HepG2 (cell line): ENCODE measurements at places on chromosomes 13 and 19.

DNA sequence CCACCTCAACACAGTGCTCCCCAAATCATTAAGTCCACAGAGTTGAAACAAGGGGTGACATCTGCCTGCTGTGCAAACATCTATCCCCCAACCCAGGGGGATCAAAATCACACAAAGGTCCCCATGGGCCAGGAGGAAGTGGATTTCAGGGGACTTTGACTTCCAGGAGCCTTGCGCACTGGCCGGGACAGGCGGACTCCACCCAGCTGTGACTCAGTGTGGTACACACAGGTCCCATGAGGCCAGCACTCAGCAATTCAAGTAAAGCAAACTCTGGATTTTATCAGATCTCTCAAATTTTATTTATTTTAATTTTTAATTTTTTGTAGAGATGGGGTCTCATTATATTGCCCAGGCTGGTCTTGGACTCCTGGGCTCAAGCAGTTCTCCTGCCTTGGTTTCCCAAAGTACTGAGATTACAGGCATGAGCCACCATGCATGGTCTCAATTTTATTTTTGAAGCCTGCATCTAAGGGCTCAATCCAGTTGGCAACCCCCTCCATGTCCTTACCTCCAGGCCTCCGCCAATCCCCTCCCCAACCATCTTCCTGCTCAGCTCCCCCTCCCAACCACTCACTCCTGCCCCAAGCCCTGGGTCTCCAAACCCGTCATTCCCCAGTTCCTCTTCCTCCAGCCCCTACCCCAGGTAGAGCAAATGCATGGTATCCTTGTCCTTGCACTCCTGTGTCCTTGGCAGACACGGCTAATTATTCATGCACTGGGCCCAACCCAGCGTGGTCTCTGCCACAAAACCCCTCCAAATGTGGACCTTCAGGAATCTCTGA lies 18.2 kb downstream of the ARHGAP33 start:
- DNase-seq = no peak

- DNase-seq = no peak
These were observed 387.6 kb downstream of the SLITRK6 start for GRCh38 chr13:85411591-85411990.

GRCh38 chr13:106357198-106357597 lies 178.3 kb downstream of the EFNB2 start:
- no peak for DNase-seq

DNA sequence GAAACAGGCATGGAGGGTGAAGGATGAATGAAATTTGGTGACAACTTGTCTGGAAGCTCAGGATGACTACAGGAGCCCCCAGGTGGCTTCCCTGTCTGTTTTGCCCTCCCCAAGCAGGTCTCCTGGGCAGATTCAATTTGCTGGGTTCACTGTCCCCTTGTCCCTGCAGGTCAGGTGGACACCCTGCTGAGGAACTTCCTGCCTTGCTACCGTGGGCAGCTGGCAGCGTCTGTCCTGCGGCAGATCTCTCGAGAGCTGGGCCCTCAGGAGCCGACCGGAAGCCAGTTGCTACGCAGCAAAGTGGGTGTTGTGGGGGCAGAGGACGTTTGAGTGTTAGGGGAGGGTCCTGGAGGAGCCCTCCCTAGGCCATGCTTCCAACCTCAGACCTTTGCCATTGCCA lies 19.1 kb downstream of the PGLS start:
- peak; percentile 39 for DNase-seq

GRCh38 chr13:21825186-21825585 lies 154.3 kb downstream of the FGF9 start:
- peak; percentile 54 for DNase-seq

- no peak for DNase-seq
These were observed 66.1 kb upstream of the C1QTNF9B start for GRCh38 chr13:23963184-23963931.

DNA sequence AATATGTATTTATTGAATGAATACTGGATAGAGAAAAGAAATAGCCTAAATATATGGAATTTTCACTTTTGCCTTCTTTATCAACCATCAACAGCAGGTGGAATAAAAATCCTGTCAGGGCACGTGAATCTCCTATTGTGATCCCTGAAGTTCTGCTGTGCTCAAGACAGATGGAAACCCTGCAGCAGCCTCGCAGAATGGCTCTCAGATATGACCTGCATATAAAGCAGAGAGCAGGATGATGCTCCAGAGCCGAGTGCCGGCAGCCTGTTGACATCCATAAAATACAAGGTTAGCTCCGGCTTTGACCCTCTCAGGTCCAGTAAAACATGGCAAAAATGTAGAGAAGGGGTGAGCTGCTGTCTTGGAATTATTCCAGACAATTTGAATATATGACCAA lies 659.3 kb downstream of the DIAPH3 start:
- no peak for DNase-seq

GRCh38 chr19:37519890-37520289 lies 13.2 kb downstream of the ZNF793 start:
- DNase-seq = no peak

DNA sequence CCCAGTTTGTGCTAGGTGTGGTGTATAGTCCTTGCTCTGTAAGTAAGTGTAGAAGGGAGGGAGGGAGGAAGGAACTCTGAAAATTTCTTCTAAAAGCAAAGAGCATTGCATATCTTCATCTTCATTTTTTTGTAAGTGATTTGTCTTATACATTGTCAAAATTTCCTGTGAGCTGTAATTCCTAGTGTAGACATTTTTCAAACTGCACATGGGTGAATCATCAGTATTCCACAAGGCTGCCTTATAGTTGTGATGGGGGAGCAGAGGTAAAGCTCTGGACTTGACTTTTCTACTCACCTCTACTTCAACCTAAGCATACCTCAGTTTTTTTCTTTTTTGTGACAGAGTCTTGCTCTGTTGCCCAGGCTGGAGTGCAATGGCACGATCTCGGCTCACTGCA lies 86.9 kb downstream of the CDK8 start:
- no peak for DNase-seq

DNA sequence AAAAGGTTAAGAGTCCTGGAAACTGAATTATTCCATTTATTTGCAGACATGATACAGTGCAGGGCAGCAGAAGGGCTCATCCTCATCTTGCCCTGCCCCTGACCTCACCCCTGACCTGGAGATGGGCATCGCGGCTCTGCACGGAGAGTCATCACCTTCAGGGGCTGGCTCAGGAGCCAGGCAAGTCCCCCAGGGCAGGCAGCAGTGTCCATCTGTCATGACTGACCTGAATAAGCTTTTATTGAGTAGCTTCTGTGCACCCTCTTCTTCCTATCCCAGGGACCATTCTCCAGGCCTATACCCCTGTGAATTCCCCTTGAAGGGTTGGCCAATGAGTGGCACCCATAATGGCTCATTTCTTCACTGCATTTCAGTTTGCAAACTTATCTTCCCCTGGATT lies 484.2 kb downstream of the ZNF536 start:
- no peak for DNase-seq

DNA sequence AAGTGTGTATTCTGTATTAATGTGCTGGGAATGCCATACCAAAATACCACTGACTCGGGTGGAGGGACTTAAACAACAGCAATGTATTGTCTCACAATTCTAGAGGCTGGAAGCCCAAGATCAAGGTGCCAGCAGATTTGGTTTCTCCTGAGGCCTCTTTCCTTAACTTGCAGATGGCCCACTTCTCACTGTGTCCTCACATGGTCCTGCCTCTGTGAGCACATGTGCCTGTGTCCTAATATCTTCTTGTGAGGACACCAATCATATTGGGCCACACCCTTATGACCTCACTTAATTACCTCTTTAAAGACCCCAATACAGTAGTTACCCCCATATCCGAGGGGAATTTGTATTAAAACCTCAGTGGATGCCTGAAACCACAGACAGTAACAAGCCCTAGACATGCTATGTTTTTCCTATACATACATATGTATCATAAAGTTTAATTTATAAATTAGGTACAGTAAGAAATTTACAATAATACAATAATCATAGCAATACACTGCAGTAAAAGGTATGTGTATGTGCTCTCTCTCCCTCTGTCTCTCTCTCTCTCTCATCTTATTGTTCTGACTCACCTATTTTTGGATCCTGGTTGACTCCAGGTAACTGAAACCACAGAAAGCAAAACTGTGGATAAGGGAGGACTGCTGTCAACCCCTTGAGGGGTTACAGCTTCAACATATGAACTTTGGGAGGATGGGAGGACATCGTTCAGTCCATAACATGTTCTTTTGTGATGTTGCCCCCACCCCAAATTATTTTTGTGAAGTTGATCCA lies 174.3 kb downstream of the IRS2 start:
- DNase-seq = no peak

DNA sequence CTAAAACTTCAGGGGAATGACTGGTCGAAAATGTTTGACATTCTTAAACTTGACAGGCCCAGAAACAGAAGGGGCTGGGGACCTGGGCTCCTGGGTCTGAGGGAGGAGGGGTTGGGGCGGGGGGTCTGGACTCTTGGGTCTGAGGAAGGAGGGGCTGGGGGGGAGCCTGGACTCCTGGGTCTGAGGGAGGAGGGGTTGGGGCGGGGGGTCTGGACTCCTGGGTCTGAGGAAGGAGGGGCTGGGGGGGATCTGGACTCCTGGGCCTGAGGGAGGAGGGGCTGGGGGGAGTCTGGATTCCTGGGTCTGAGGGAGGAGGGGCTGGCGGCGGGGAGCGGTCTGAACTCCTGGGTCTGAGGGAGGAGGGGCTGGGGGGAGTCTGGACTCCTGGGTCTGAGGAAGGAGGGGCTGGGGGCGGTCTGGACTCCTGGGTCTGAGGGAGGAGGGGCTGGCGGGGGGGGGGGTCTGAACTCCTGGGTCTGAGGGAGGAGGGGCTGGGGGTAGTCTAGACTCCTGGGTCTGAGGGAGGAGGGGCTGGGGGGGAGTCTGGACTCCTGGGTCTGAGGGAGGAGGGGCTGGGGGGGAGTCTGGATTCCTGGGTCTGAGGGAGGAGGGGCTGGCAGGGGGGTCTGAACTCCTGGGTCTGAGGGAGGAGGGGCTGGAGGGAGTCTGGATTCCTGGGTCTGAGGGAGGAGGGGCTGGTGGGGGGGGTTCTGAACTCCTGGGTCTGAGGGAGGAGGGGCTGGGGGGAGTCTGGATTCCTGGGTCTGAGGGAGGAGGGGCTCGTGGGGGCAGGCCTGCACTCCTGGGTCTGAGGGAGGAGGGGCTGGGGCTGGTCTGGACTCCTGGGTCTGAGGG lies 5.5 kb upstream of the KLK6 start:
- DNase-seq = no peak

GRCh38 chr19:43498233-43498842 lies 6.2 kb downstream of the PHLDB3 start:
- no peak for DNase-seq
